ENCODE measurements at places on chromosomes 11 and 22.

DNA sequence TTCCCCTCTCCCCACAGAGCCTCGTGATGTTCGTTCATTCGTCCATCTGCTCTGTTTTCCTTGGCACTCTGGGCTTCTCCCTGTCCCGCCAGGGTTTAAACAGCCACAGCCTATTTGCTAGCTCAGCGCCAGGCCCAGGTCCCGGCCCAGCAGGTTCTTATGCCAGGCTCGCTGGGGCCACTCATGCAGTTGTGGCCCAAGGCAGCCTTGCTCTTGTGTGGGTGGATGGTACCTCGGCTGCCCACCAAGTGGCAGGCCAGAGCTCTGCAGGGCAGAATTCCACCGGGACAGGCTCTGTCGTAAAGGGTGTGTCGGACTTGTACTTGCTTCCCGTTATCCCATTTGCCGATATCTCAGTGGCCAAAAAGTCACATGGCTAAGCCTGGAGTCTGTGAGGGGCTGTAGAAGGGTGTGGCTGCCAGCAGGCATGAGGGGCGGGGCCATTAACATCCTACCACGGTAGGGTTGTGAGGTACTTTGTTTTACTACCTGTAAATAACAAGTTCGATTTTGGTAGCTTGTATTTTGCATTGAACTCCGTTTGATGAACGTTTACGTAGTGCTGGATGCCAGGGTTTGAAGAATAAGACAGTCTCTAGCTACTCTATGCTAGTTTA, 7.9 kb downstream of the FAM118A start:
- no peak for DNase-seq

DNA sequence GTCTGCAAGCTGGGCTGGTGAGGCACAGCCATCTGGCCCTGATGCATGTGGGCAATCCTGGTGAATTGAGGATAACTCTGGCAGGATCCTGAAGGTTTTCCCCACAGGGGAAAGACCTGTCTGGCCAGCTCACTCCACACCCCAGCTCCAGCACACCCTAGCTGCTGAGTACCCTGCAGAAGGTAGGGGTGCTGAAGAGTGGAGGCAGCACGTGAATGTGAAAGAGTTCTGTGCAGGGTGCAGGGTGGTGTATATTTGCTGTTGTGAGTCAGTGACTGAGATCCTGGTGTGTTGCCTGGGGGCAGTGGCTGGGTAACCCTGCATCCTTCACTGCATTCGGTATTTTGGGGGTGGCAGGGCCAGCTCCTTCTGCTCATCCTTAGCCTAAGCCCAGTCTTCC, 22.4 kb downstream of the DGAT2 start:
- no peak for DNase-seq

- no peak for DNase-seq
These were observed 186.0 kb downstream of the CEP164 start for GRCh38 chr11:117513666-117514065.

- no peak for DNase-seq
These were observed 402.1 kb downstream of the CNTN5 start for GRCh38 chr11:99422581-99423427.

DNA sequence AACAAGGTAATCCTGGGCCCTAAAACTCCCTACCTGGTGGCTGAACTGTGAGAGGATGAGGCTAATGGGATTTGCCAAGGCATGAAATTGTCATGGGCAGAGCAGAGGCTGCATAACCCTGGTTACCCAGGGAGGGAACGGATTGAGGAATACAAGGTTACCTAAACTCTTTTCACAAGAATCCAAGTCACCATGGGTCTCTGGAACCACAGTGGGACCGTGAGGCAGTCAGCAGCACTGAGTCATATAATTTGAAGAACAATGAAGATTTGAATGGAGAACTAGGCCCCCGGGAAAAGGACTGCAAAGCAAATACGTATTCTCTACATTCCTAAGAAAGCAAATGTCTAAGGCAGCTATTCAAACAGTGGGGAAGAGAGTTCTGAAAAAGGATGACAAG, 19.8 kb downstream of the CAT start:
- no peak for DNase-seq

GRCh38 chr22:23857606-23858483, at the start of gene SLC2A11:
SLC2A11 (plus strand) TSS chr22:23857875; CDS start chr22:23858000, 125 bp downstream.
- DNase-seq: peak; percentile 86

- DNase-seq: no peak
These were observed 33.4 kb downstream of the TSG101 start for GRCh38 chr11:18493310-18493709.

DNA sequence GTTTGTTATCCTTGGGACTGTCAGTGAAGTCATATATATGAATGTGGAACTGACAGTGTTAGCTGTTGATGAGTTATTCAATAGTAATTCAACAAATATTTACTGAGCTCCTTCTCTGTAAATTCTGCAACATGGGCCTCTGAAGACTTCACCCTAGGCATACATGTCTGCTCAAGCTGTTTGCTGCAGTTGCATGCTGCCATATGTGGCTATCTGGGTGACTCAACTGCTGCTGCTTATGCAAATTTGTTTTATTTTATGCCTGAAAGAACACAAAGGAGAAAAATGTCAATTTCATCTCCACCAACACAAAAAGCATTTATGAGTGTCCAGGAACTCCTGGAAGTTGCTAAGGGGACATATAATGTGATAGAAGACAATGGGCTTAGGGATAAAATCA, 417.6 kb downstream of the AASDHPPT start:
- no peak for DNase-seq

- no peak for DNase-seq
These were observed 2.3 kb upstream of the TBX1 start for GRCh38 chr22:19757985-19758895.

GRCh38 chr11:113176599-113177360, 137.6 kb upstream of the TTC12 start:
- DNase-seq: no peak

- no peak for DNase-seq
These were observed 2.9 kb upstream of the TBX10 start for GRCh38 chr11:67642173-67643120.

DNA sequence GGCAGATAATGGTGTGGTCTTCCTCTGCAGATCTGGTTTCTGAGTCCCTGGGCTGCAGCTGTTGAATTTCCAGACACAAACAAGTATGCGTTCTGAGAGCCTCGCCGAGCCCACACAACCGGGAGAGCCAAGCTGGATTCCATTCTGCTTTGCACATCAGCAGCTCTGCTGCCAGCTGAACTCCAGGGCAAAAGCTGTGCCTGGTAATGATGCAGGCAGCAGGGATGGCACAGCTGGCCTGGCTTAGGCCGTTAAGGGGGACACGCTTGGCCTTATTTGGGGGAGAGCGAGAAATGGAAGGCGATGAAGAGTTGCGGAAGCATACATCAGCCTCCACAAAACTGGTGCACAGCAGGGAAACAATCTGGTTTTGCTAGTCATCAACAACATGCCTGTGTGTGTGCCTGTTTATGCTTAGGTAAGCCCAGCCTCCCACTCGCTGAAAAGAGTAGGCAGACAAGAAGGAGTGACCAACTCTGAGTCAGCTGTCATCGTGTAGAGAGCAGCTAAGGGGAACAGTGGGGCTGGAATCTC, 25.1 kb downstream of the ADAMTS8 start:
- DNase-seq: no peak

DNA sequence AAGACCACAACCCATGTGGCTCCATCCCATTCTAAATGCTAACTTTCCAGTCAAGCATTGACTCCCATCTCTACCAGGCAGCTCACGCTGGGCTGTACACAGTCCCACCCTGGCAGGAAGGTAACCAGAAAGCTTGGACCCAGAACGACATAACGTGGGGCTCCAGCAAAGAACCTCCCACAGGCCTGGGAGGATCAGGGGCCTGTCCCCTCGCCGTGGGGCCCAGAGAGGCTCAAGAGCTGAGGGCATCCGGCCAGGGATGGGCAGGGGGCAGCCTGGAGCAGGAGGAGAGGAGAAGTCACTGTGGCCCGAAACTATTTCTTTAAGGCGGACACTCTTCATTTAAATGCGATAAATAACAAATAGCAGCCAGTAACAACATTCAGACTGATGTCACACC, 169.9 kb downstream of the SHANK2 start:
- DNase-seq: no peak

DNA sequence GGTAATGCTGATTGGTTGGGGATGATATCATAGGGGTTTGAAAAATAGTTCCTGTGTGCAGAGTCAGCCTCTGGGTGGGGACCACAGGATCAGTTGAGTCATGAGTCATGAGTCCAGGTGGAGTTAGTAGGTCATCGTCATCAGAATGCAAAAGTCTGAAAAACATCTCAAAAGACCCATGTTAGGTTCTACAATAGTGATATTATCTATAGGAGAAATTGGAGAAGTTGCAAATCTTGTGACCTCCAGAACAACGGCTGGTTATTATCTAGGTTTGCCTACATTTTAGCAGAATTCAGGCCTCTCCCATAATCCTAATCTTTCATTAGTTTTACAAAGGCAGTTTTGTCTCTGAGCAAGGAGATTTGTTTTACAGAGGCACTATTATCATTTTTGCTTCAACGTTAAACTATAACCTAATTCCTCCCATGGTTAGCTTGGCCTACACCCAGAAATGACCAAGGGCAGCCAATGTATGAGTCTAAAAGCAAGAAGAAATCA, 38.9 kb downstream of the MS4A2 start:
- DNase-seq: no peak

- DNase-seq: no peak
These were observed 965 bp downstream of the TCN2 start for GRCh38 chr22:30607939-30608338.
